ENCODE measurements at places on chromosomes 6 and 20.
A peak's percentile ranks its signal among the peaks of the same experiment; 100 is the strongest.

DNA sequence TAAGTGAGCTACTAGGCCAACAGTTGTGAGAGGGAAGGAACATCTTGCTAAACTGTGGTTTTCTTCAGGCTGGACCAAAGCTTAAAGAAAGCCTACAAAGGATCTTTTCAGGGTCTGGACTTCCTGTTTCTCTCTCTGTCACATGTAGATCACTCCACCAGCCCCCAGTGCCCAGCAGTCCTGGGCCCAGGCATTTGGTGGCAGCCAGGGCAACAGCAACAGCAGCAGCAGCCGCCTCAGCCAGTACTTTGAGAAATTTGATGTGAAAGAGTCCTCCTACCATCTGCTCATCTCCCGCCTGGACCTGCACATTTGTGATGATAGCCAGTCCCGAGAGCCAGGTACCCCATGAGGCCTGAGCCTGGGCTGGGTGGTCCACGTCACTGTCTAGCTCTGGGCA, 44.1 kb downstream of the BLTP3A start:
- H3K27ac ChIP-seq = no peak overlapping the region
- no peak for DNase-seq
- H3K4me1 ChIP-seq = no peaks in the 10 kb centered on the region

DNA sequence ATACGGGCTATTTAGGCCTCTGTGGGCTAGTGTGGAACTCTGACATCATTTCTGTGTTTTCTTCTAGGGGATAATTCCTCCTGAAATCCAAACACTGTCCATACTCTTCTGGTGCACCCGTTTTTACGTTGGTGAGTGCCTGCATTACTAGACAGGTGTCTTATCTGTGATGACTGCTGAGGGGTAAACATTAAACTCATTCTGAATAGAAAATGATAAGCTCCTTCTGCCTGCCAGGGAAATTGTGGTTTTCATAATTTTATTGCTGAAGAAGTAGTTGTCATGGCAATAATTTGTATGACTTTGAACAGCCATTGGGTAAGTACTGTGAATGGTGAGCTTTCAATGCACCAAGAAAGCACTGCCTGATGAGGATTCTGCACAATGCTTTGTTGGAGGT, 705.6 kb downstream of the UTRN start:
- H3K27me3 ChIP-seq = no peaks in the 10 kb centered on the region
- H3K27ac ChIP-seq = no peak overlapping the region
- DNase-seq = no peak
- H3K4me3 ChIP-seq = no peak overlapping the region

GRCh38 chr20:63736893-63737694, 630 bp downstream of the LIME1 start:
- H3K27ac ChIP-seq = peak overlapping the region; percentile 93
- H3K36me3 ChIP-seq = peaks cover 27% of the 10 kb centered on the region
- no peaks in the 10 kb centered on the region for H3K27me3 ChIP-seq
- peaks cover 51% of the 10 kb centered on the region for H3K4me1 ChIP-seq

- DNase-seq = no peak
- no peak overlapping the region for H3K27ac ChIP-seq
- no peaks in the 10 kb centered on the region for H3K36me3 ChIP-seq
- H3K27me3 ChIP-seq = peaks cover 3% of the 10 kb centered on the region
- H3K4me1 ChIP-seq = peaks cover 3% of the 10 kb centered on the region
Observed at GRCh38 chr20:40892642-40893041, 136.0 kb upstream of the TOP1 start.

Data from HepG2 (cell line).